ENCODE measurements at places on chromosomes 12 and 14.

- peak; percentile 37 for DNase-seq
Observed at GRCh38 chr12:48814262-48815125, 3.8 kb upstream of the CACNB3 start.

- no peak for DNase-seq
Observed at GRCh38 chr12:29731591-29731990, 52.2 kb downstream of the TMTC1 start.

DNA sequence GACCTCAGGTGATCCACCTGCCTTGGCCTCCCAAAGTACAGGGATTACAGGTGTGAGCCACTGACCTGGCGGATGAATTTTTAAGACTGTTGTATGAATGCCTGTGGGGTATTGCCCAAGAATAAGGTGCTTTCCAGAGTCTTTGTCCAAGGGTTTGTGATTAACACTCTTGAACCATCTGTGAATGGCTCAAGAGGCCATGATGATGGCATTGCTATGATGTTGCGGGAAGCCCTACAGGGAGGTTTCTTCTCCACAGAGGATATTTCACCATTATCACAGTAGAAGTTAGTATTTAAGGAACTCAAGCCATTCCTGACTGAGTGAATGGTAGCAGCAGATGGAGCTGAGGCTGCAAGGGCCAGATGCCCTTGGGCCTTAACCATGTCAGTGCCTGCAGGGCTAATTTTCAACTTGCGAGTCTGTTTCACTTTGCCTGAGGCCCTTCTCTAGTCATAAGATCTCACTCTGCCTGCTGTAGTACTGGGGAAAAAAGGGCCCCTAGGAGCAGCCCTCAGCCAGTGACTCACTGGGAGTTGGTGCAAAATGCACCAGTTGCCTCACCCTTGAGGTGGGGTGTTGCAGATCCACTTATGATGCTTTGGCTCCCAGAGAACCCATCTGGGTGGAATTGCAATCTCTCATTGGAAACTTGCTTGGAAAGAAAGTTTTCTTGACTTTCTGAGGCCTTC lies 108.6 kb upstream of the FLRT2 start:
- DNase-seq, result no peak

DNA sequence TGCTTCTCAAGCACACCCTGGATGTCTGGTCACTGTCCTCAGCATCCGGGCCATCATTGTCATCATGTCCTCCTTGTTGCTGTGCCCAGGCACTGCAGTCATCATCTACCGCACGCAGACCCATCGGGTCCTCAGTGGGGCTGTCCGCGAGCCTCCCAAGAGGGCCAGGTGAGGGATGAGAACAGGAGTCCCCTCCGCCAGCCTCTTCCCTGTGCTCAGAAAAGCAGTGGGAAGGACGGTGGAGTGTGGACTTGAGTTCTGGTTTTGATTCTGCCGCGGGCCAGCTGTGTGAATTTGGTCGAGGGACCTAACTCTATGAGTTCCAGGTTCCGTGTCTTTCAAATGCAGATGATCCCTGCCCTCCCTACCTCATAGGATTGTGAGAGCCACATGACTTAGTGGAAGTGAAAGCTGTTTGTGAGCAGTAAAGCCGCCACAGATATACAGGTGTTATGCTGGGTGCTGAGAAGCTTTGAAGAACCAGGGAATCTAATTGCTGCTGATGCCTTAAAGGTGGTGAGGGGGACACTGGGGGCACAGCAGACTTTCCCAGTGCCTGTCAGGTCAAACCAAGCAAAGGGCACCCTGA lies 122.9 kb upstream of the RAP1B start:
- no peak for DNase-seq
